T-helper 22 cell (primary cell): ENCODE measurements at places on chromosomes 6 and 20.

GRCh38 chr6:131979515-131980337, 28.6 kb upstream of the CCN2 start:
- no peak for DNase-seq

- DNase-seq: no peak
These were observed 122.4 kb upstream of the CITED2 start for GRCh38 chr6:139496654-139497344.

DNA sequence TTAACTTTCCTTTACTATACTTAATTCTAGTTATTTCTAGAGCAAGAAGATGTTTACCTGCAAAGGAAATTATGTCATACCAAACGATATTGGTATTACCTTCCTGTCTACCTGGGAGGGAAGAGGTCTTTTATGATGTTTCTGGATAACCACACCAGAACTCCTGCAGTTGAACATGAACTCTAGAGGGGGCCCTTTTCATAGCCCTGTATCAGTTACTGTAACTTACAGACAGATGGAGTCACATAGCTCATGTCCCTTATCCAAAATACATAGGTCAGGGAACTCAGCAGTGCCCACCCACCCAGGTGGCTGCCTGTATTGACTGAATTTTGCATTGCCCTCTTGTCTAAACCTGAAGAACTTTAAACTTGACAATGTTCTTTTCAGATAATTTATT, 35.1 kb upstream of the MYL9 start:
- DNase-seq: no peak

- no peak for DNase-seq
These were observed 68.3 kb downstream of the ANKS1A start for GRCh38 chr6:34957231-34957783.

GRCh38 chr6:25233226-25233625, 45.9 kb upstream of the CARMIL1 start:
- DNase-seq: no peak

- no peak for DNase-seq
These were observed 12.0 kb downstream of the PANK2 start for GRCh38 chr20:3901028-3901705.

GRCh38 chr6:125254321-125254720, 47.4 kb downstream of the HDDC2 start:
- no peak for DNase-seq

GRCh38 chr20:36606158-36607066, 833 bp downstream of the RAB5IF start:
- no peak for DNase-seq

GRCh38 chr6:166440729-166441128, 58.0 kb upstream of the MPC1 start:
- DNase-seq: no peak

- DNase-seq: no peak
These were observed 269.3 kb downstream of the TBC1D7 start for GRCh38 chr6:13059026-13059425.

GRCh38 chr6:134605034-134605433, 287.1 kb upstream of the SGK1 start:
- no peak for DNase-seq

DNA sequence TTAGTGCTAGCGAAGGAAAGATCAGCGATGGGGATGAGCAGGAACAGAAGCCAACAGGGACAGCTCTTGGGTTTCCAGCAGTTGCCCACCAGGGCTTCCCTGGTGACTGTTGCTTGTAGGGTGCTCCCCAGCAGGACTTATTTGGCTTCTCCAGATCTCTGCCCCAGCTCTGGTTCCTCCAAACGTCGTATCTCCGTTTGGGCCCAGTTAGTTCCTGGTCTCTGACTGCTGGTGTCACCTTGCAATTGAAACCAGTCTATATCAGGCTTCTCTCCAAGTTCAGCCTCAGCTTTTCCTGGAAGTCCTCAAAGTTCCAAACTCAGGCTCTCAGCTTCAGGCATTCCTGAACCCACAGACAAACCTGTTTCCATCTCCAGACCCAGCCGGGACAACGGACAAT, 70.8 kb upstream of the NXT1 start:
- no peak for DNase-seq

- no peak for DNase-seq
These were observed 28.5 kb upstream of the SERPINB1 start for GRCh38 chr6:2870046-2870636.

GRCh38 chr6:81562169-81562568, 190.3 kb downstream of the TENT5A start:
- DNase-seq: no peak

DNA sequence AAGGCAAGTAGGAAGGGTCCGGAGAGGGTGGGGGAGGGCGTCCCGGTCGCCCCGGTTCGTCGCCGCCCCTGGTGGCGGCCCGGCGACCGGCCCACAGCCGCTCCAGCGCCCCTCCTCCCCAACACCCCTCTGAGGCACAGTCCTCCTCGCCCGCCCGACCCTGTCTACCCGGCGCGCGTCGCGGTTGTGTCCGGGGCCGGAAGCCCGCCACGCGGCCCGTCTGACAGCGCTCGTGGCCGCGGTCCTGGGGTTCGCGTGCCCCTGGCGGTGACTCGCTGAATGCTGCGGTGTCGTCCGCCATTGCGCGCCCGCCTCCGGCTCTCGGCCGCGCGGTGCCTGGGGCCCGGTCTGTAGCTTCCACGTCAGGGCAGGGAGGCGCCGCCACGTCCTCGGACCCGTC, 335.3 kb upstream of the DEFB115 start:
- DNase-seq: no peak

GRCh38 chr20:38001173-38001875, 31.9 kb downstream of the TTI1 start:
- DNase-seq: no peak

- DNase-seq: no peak
These were observed 24.2 kb downstream of the CGA start for GRCh38 chr6:87070741-87071140.

DNA sequence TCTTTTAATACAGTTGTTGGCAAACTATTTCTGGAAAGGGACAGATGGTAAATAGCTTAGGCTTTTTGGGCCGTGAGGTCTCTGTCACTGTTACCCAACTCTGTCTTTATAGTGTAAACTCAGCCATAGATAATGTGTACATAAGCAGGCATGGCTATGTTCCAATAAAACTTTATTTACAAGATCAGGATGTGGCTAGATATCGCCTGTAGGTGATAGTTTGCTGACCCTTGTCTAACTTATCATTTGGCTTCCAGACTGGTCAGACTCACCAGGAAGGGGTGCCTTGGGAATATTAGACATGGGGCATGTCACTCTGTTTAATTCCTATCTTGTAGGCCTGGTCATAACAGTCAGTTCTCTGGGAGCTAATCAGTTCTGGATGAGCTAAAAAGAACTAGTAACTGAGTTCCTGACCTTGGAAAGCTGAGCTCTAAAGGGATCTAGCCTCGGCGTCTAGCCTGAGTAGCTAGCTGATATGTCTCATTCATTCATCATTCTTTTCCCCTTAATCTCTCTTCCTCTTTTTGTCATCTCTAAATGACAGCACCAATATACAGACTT, 163.6 kb downstream of the SLC16A10 start:
- DNase-seq: no peak
